ENCODE measurements at places on chromosomes 13 and 19.

DNA sequence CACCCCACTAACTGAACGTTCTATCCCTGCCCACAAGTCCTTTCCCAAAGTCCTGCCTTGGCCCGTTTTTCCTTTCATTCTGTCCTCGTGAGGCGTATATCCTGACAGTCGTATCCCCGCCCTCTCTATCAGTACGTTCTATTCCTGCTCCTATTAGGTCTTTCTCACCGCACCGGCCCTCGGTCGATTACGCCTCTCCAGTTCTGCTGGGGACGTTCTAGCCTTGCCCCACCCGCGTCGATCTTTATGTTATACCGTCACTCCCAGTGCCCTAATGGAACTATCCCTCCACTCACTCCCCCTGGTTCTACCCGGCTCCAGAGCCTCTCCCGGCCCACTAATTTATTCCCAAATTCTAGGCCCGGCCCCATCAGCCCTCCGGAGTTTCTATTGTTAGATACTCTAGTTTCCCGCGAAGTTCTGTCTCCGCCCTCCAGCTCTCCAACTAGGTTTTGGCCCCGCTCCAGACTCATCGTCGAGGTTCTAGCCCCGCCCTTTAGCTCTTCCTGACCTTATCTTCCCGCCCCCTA lies 2.0 kb downstream of the PLAUR start:
- DNase-seq = no peak

DNA sequence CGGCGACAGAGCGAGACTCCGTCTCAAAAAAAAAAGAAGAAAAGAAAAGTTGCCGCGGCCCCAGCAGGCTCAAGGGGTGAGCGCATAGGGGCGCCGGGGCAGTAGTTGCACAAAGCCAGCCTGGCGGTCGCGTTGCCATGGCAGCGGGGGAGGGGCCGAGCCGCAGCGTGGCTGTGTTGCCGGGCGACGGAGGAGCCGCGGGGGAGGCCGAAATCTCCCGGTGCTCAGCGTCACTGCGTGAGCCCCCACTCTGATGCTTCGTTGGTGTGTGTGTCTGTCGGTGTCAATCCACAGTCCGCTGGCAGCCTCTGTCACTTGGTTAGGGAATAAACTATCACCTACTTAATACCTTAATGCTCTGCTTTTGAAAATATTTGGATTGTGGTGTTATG lies 82.9 kb upstream of the C1QTNF9B start:
- peak; percentile 82 for DNase-seq

GRCh38 chr13:51601601-51602565 lies 17.6 kb downstream of the WDFY2 start:
- DNase-seq = no peak

DNA sequence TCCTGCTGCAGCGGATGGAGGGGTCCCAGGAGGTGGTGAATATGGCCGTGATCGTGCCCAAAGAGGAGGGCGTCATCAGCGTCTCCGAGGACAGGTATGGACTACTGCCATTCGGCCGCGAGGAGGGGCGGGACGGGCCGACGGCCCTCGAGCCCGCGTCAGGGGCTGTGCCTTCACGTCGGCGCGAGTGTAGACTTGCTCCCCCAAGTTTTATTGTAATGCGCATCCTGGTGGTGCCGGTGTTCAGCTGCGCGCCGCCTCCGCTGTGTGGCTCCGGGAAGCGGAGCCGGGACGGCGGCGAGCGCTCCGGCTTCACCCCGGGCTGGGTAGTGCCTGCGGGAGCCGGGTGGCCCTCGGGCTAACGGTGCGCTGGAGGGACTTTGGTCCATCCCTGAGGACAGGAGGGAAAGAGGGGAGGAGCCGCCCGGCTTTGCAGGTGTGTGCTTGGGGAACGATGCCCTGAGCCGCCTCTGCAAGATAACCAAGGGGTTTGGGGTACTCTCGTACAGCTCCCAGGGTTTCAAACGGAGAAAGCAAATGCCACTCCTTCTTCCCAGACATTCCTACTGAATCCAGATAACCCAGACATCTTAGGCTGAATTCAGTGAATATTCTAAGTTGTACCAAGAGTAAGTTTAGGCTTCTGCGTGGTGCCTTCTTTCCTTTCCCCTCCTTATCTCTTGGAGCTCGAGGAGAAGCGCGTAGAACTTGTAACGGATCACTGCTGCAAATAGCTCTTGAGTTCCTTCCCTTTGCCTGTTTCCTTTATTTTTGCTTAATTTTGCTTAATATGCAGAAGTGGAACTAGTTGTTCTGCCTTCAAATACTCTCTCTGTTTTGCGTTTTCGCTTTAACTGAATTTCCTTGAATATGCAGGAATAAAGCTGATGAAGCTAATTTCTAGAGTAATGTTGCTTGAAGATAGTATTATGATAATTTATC lies 740 bp downstream of the WDFY2 start:
- DNase-seq = peak; percentile 60
